ENCODE measurements at places on chromosomes 3 and 15.

GRCh38 chr15:101539930-101540329 lies 50.4 kb upstream of the PCSK6 start:
- no peak for DNase-seq

DNA sequence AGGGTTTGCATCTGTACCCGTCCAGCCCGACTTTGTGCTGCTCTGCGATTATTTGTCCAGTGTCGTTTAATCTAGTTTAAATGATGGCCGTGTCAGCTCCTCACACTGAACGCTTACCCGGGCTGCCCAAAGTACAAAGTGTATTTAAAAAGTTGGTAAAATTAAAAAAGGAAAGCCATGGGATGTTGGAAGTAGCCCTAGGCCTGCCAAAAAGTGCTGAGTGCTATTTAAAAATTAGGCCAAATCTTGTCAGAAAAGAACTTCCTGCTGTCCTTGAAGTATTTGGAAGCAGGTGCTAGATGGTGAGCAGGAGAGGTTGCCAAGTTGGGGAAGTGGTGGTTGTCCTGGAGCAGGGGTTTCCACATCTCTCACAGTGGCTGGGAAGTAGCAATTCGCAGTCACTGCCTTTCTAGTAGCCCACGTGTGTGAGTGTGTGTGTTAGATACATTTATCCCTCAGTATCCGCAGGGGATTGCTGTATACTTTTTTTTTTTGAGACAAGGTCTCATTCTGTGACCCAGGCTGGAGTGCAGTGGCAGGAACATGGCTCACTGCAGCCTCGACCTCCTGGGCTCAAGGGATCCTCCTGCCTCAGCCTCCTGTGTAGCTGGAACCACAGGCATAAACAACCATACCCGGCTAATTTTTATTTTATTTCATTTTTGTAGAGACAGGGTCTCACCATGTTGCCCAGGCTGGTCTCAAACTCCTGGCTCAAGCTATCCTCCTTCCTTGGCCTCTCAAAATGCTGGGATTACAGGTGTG lies 664 bp downstream of the PPCDC start:
- no peak for DNase-seq

DNA sequence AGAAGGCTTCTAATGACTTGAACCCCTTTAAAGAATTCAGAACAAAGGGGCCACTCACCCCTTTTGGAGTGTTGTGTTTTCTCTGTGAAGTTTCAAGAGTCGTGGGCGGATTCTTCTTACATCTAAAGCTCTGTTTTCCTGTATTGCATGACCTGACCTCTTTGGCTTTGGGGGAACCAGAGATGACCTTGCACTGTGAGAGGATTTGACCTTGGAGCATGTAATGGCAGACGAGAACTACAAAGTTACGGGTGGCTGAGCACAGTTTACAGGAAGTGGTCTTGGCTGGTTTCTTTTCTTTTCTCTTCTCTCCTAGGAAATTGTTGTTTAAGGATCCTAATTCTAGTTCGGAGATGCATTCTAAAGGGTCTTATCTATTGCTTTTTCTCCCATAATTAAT lies 6.2 kb upstream of the BDH1 start:
- no peak for DNase-seq

DNA sequence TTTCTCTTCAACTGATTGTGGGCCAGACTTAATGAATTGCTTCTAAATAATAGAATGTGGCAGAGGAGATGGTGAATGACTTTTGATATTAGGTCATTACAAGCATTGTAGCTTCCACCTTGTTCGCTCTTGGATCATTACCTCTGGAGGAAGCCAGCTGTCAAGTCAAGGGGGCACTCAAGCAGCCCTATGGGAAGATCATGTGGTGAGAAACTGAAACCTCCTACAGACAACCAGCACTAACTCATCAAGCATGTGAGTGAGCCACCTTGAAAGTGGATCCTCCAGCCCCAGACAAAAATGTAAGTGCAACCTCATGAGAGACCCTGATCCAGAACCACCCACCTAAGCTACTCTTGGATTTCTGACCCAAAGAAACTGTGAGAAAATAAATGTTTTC lies 109.8 kb upstream of the TBC1D5 start:
- DNase-seq: no peak

DNA sequence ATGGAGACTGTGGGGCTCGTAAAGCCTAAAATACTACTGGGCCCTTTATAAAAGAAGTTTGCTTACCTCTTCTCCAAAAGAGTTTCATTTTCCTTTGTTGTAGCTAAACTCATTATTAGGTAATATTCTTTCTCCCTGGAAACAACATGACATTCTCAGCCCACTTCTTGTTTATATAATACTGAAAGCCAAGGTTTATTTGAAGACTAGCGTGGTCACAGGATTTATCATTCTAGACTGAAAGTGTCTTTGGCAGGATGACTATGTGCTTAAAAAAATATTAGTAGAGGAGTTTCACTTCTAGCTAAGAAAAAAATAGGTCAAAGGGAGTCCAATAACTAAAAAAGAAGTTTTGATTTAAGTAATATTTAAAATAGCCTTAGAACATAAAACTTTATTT lies 1085.2 kb upstream of the CADM2 start:
- DNase-seq: no peak

- DNase-seq: no peak
Observed at GRCh38 chr3:158773845-158774830, 27.7 kb upstream of the MFSD1 start.

DNA sequence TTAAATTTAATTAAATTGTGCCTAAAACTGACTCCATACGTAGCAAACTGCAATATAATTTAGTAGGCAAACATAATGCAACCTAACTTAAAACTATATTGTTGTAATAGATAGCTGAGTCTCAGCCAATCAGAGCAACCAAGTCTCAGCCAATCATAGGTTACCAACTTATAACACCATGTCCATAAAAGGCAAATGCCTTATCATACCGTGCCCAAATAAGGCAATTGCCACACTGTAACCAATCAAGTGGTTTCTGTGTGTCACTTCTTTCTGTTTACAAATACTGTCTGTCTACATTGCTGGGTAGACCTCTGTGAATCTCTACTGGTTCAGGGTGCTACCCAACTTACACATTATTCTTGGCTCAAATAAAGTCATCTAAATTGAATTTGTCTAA lies 728.4 kb upstream of the EPHA6 start:
- no peak for DNase-seq

- no peak for DNase-seq
Observed at GRCh38 chr15:48601095-48601494, 44.4 kb downstream of the FBN1 start.

All from left hindlimb (tissue), 1 donor.